MG63 (cell line): ENCODE measurements at places on chromosomes 1 and 21. TPM values are rescaled to one million over a fixed set of nuclear protein-coding genes. Genes with fewer than 3 reads are reported as not detected.

DCST1 gene
- total RNA-seq: not detected in 2 replicates

NBPF10 gene
- 0.49 and 0.69 TPM in 2 replicates for total RNA-seq

TIMM17A gene
- total RNA-seq: 97.0 and 105 TPM in 2 replicates

IL22RA1 gene
- total RNA-seq: 0.86 TPM in 1 of 2 replicates, not detected in the other

CLEC20A gene
- total RNA-seq: not detected in 2 replicates

SDC3 gene
- total RNA-seq: 12.1 and 12.3 TPM in 2 replicates

PPM1J gene
- 2.4 and 2.7 TPM in 2 replicates for total RNA-seq

MLLT11 gene
- 6.8 and 11.5 TPM in 2 replicates for total RNA-seq

SPRR5 gene
- total RNA-seq: not detected in 2 replicates

ANKRD65 gene
- not detected in 2 replicates for total RNA-seq

DNA sequence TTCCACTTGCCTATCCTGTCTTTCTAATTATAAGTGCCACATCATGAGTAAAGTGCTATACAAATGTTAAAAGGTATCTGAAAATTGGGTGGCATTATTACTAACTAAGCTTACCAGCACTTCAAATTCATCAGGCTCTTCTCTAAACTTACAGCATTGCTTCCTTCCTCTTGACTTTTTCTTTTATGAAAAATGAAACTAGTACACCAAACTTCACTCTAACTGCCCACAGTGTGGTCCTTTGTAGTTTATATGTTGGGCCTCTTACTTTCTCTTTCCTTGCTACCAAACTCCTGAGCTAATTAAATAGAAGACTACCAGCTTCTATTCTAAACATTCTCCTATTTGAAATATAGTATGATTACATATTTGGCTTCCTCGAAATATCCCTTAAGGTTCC is 81.8 kb downstream of the NOTCH2 start:
- DNase-seq: no peak

DNA sequence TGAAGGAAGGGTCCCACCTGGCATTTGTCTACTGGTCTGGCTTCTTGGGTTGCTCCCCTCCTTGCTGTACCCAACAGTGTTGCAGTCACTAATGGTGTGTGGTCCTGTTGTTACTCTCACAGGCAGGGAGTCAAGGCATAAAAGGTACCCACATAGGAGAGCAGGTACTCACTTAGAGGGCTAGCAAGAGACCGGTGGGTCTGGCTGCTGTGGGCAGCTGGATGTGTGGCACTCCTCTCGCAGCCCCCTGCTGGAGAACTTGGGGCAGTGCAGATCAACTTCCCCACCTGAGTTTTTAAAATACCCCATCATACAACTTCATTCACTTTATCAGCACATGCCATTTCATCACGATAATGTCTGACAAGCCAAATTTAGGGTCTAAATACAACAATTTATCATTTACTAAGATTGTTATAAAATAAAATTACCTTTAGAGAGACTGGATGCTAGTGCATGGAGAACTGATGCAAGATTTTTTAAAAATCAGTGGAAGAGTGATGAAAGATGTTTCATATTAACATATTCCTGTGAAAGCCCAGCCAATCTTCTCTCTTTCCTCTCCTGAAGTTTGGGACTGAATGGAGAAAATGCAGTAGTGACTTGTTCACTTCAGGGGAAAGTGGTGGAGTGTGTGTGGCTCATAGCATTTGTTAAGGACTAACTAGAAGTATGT is 42.8 kb downstream of the ACP6 start:
- DNase-seq: peak; percentile 40

GRCh38 chr1:92465256-92465647 is 21.5 kb downstream of the GFI1 start:
- DNase-seq: no peak

GRCh38 chr21:44300262-44300959 is 558 bp downstream of the PFKL start:
- peak; percentile 81 for DNase-seq

GRCh38 chr1:76371941-76372340 is 297.4 kb downstream of the ST6GALNAC3 start:
- DNase-seq: no peak

- DNase-seq: no peak
Observed at GRCh38 chr1:43043695-43044094, 85.0 kb upstream of the SLC2A1 start.

GRCh38 chr1:58926152-58926551 is 142.3 kb upstream of the JUN start:
- no peak for DNase-seq

DNA sequence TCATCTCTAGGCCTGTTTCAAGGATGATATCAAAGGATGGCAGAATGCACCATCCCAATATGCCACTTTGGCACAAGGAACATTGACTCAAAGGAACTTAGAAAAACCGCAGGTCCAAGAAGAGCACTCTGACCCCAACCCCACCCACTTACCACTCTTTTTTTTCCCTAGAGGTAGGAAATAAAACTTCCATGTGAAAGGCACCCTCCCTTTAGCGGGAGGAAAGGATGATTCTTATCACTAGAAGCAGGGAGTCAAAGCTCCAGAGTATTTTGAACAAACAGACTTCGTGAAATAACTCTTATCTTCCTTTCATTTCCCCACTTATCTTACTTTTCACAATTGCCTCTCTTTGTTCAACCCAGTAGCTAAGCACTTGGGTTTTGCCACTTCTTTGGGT is 22.2 kb downstream of the PSMG1 start:
- no peak for DNase-seq

- DNase-seq: peak; percentile 9
Observed at GRCh38 chr1:45410850-45411509, 70.7 kb upstream of the MUTYH start.

DNA sequence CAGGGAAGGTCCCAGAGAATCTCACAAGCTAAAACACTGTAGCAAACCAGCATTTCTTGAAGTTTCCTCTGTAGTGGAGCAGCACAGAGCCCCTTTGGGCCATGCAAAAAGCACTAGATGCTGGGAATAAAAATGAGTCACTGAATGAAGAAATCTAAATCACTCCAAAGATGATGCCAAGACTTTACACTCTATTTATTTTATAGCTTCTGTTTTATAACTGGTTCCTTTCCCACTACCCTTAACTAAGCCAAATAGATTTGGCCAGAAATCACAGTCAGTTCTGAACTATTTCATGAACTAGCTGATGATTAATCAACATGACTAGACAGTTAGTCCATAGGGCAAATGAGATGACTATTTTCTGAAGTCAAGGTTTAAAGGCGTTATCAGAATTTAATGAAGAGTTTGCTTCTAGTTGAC is 89.5 kb downstream of the SCMH1 start:
- peak; percentile 49 for DNase-seq

DNA sequence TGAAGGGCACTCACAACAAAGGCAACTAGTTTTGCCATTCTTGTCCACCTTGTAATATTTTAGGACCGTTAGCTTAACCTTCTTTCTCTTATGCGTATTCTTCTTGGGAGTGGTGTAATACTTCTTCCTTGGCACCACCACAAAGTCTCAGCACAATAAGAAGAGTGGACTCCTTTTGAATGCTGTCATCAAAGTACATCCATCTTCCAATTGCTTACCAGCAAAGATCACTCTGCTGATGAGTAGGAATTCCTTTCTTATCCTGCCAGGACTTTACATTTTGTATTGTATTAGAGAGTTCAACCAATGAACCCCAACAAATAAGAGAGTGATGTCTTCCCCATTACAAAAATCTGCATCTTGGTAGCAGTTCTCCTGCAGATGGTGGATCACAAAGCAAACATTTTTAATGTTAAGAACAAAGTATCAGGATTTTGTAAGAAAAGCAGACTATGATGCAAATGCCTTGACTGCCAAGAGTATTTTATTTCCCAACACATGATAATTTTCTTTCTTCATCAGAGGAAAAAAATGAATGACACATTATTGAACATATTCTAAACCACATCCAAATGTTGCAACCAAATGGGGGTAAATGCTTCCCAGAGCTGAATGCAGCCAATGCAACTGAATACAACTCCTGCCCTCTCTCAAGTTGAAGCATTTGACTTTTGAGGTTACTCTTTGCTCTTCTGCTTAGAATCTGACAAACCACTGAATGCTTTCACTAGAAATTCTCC is 5.1 kb upstream of the ARNT start:
- DNase-seq: peak; percentile 68

DNA sequence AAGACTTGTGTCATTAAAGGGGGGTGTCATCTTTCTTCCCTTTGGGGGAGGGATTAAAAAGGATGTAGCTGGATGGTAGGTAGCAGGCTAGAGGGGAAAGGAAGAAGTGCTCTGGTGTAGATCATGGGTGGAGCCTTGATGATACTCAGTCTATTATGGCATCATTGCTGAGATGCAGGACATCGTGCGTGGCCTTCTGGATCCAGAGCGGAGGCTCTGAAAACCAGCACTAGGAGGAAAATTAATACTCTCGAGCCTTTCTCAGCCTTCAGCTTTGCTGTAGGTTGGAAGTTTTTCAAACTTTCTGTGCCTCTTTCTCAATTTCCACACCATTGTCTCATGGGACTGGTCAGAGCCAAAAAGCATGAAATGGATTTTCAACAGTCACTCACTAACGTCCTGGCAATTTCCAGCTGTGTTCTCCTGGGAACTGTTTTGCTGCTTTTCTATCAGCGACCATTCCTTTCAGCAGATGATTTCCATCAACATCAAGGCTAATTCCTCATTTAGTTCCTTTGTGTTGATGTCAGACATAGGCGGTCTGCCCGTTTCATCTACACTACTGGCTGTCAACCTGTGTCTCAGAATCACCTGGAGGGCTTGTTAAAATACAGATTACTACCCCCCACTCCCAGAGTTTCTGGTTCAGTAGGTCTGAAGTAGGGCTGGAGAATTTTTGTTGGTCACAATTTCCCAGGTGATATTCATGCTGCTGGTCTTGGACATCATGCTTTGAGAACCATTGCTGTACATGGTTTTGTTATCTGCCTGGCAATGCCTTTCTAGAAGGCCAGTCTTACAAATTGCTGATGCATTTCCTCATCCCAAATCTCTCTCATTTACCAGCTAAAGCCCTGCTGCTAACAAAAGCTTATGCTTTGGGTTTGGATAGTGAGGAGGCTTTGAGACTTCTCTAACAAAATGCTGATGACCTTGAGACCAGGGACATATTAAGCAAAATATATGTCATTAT is 7.7 kb downstream of the CACNA1E start:
- DNase-seq: no peak

DNA sequence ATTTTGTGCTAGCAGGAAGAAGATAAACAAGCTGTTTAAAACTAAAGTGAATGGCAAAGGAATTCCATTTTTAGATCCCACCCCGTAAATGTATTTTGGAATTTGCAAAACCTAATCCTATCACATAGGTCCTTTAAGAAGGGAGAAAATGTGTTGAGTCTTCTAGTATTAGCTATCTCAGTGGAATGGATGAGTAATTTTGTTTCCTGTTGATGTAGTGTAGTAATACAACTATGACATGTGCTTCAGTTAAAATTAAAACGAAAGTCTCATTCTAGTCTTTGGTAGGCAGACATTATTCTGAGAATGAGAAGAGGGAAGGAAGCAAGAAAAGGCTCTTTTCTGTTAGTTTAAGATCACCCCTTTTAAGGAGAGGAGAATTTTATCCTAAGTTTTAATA is 265.9 kb upstream of the C1orf105 start:
- no peak for DNase-seq

DNA sequence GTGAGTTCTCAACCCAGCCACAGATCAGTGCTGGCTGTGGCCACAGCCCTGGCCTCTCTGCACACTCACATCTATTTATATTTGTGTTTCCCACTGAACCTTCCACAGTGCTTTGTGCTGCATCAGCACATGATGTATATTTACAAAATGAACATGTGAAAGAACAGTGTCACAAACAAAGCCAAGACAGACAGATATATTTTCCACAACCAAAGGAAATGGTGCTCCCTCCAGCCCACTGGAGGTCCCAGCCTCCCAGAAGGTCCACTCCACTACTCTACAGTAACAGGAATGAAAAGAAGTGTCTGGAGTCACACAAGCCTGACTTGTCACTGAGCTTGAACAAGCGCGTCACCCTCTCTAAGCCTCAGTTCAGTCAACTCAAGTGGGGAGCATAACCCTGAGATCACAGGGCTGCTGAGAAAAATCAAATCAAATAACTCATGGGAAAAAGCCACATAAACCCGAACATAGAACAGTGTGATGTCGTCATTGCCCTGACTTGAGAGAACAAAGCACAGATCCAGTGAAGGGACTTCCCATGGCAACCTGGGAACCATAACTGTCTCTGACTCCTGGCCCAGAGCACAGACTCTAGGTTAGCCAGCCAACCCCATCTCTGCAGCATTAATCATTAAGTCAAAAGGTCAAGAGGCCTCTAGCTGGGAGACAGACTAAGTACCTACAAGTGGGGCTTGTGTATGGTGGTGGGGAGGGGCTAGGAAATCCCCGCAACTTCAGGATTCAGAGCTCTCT is 121.2 kb downstream of the TRABD2B start:
- DNase-seq: peak; percentile 55

GRCh38 chr1:4319496-4319895 is 334.9 kb upstream of the AJAP1 start:
- no peak for DNase-seq

- DNase-seq: peak; percentile 64
Observed at GRCh38 chr1:90707363-90707710, 9.8 kb downstream of the BARHL2 start.
